ENCODE measurements at places on chromosomes 13 and 19.

DNA sequence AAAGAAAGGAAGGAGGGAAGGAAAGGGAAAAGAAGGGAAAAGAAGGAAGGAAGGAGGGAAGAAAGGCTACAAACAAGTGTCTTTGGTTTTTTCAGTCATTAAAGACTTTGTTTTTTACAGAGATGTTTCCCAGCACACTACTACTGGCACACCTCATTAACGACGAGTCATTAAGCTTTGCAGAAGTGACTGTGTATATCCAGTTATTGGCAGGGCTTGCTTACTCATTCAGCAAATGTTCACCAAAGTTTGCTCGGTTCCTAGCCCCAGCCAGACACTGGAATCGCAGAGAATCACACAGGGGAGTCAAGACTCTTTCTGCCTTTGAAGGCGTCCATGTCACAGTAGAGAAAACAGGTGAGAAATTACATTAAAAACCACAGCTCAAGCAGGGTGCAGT lies 4.3 kb downstream of the NLRP12 start:
- DNase-seq = no peak

GRCh38 chr13:49543656-49544055 lies 41.7 kb downstream of the RCBTB1 start:
- DNase-seq = no peak

- no peak for DNase-seq
These were observed 20.6 kb downstream of the PCDH8 start for GRCh38 chr13:52827839-52828238.

DNA sequence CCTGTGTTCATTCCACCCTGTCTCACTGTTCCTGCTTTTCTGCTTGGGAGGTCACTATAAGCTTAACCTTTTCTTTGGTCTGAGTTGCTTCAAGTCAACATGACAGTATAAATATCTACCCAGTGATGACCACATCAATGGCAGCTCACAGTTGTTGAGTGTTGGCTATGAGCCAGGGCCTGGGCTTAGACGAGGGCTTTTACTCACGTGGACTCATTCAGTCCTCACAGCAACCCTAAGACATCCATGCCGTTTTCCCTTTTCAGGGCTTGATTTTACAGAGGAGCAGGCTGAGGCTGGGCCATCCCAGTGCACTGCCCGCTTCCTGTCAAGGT lies 10.2 kb upstream of the CCDC97 start:
- no peak for DNase-seq
